ENCODE measurements at places on chromosomes 1 and 21.

DNA sequence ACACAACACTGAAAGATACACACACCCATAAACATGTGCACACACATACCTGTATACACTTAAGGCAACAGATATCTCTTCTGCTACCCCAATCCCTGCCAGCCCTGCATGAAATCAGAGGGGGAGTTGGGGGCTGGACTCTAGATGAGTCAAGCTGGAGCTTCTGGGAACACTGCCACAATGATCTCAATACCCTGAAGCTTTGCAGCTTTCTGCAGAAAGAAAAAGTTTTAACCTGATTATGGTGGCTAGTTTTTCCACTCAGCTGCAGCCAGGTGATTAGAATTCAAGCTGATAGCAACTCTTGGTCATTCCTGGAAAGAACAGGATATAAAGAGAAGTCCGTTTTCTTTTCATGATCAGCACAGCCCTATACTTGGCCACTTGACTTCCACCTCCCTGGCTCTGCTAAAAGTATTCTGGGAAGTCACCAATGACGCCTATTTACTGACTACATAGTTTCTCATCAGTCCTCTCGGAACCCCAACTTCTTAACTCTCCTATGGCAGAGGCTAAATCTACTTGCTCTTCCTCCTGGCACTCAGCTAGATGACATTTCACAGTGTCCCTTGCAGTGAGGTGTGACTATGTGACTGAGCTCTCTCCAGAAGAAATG is 20.7 kb upstream of the DNASE2B start:
- no peak for DNase-seq

DNA sequence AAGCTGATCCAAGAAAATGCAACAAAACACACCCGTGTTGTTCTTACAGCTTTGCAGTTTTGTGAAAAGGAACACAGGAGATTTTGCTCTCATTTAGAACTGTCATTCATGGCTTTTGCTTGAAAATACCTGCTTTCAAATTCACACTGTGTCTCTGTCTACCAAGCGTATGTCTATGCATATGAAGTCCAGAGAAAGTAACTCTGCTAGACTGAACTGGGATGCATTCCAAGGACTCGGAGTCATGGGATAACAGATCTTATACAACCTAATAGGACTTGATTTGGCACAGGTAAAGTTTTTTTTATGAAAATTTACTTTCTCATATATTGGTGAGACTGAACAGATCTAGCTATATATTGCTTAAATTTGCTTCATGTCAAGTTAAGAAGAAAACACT is 102.4 kb downstream of the PTGER3 start:
- DNase-seq, result no peak

DNA sequence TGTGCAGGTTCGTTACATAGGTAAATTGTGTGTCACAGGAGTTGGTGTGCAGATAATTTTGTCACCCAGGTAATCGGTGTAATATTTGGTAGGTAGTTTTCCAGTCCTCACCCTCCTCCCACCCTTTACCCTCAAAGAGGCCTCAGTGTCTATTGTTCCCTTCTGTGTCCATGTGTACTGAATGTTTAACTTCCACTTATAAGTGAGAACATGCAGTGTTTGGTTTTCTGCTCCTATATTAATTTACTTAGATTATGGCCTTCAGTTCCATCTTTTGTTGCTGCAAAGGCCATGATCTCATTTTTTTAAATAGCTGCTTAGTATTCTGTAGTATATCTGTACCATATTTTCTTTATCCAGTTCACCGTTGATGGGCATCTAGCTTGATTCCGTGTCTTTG is 87.3 kb downstream of the RPS6KC1 start:
- DNase-seq, result no peak

DNA sequence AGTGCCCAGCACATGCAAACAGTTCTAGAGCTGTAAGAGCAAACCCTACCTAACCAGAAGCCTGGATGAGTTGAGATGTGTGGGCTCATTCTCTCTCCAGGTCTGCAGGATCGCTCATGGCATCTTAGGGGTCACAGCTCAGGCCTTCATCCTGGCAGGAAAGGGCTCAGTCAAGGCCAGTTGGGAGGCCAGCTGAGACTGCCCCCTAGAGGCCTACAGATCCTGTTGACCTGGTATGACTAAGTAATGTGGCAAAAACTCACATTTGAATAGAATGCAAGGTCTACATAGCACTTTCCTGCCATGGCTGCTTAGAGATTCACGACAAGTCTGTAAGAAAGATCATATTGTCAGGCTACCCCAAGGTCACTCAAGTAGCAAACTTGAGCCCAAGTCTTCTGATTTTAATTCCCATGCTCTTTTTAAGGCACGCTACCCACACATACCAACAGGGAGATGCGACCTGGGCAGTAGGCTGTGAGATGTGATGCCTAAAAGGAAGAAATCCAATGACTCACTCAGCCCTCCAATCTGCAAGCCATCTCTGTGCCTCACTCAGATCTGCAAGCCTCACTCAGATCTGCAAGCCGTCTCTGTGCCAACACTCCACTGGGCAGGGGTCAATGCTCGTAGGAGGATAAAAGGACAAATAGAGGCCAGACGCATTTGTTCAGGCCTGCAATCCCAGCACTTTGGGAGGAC is 5.1 kb upstream of the CAPN8 start:
- no peak for DNase-seq

- DNase-seq, result no peak
These were observed 66.9 kb downstream of the TRABD2B start for GRCh38 chr1:47930210-47930840.

Data from NCI-H2227 treated with DMSO at 0.1 percent for 48 hours (cell line).